Subcutaneous adipose tissue (tissue), 4 donors: ENCODE measurements at places on chromosomes 3 and 15. TPM values are rescaled to one million over a fixed set of nuclear protein-coding genes. Genes with fewer than 3 reads are reported as not detected.

XIRP1 gene
- not detected for total RNA-seq

PLA2G4D gene
- not detected for total RNA-seq

CX3CR1 gene
- total RNA-seq = 0.57 TPM

IGF2BP2 gene
- total RNA-seq = 11.3 TPM

TNFAIP8L3 gene
- total RNA-seq = 4.6 TPM

IQCF5 gene
- total RNA-seq = not detected

GRIP2 gene
- total RNA-seq = 1.5 TPM

CEP19 gene
- total RNA-seq = 2.1 TPM

ACAN gene
- total RNA-seq = not detected

ARGFX gene
- total RNA-seq = not detected

WDR93 gene
- total RNA-seq = 1.8 TPM

CLDN11 gene
- total RNA-seq = 4.6 TPM

SEMA6D gene
- total RNA-seq = 3.9 TPM

GPR27 gene
- total RNA-seq = 0.49 TPM

HRG gene
- not detected for total RNA-seq

RFTN1 gene
- total RNA-seq = 103 TPM

IL5RA gene
- 0.34 TPM for total RNA-seq

GOLGA8G gene
- total RNA-seq = not detected

REC114 gene
- total RNA-seq = not detected

SERPINI2 gene
- not detected for total RNA-seq

ST6GAL1 gene
- 80.1 TPM for total RNA-seq

ISLR2 gene
- total RNA-seq = 3.6 TPM

COL7A1 gene
- 1.5 TPM for total RNA-seq

LMAN1L gene
- total RNA-seq = not detected

ADGRG7 gene
- total RNA-seq = not detected

MRAS gene
- 134 TPM for total RNA-seq

SGO1 gene
- total RNA-seq = 1.3 TPM

ZNF385D gene
- 8.7 TPM for total RNA-seq

CMSS1 gene
- total RNA-seq = 17.0 TPM

CMTM8 gene
- 1.9 TPM for total RNA-seq

GP5 gene
- not detected for total RNA-seq

CEMIP gene
- not detected for total RNA-seq

CLDN16 gene
- total RNA-seq = not detected
